MV-4-11 (cell line): ENCODE measurements at places on chromosomes 12 and 14.

GRCh38 chr14:101922866-101923265 lies 41.5 kb upstream of the DYNC1H1 start:
- no peak for DNase-seq

GRCh38 chr14:43052897-43053296 lies 1446.2 kb downstream of the LRFN5 start:
- DNase-seq, result no peak

DNA sequence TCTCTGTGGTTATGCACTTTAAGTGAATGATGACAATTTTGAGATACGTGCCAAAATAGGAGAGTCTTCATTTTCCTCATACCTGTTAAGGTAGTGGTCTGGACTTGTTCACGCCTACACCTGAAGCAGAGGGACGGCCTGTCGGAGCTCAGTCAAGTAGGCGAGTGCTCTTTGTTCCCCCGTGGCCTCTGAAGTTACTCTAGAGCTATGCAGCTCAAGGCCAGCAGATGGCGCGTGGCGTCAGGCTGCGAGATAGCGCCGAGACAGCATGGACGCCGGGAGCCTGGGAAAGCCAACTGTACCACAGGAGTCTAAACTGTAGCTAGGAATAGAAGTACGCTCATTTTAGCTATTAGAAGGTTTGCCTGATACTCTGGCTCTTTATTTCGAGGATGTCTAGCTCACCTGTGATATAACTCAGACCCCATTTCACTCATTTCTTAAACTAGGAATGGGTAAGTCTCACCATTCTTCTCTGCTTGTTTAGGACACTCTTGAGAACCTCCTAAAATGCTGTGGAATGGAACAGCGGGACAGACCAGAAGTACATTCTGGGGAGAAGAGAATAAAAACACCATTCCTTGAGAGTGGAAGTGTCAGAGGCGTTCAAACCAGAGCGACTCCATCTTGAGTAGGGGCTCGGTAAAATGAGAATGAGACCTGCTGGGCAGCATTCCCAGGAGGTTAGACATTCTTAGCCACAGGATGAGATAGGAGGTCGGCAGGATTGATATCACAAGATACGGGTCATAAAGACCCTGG lies 267.4 kb upstream of the HMGA2 start:
- DNase-seq, result peak; percentile 48

DNA sequence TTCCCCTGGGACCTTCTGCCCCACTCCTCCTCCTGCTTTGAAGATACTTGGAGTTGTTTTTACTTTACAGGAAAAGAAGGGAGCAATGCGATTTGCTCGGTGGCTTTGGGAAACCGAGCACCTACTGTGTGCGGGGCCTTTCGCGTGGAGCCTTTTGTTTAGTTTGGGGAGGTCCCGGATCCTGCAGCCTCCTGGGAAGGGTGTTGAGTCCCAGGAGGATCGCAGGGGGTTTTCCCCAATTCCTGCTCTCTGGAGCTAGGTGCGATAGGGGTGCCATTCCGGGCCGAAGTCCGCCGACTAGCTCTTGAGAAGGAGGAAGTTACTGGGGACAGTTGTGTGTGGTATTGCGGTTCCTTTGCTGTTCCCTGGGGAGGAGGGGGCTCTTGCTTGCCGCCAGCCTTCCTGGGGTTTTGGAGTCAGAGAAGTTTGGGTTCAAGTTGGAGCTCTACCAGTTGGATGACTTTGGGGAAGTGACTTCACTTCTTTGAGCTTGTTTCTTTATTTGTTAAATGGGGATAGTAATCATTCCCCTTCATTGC lies 1.1 kb downstream of the BRI3BP start:
- DNase-seq, result peak; percentile 95

DNA sequence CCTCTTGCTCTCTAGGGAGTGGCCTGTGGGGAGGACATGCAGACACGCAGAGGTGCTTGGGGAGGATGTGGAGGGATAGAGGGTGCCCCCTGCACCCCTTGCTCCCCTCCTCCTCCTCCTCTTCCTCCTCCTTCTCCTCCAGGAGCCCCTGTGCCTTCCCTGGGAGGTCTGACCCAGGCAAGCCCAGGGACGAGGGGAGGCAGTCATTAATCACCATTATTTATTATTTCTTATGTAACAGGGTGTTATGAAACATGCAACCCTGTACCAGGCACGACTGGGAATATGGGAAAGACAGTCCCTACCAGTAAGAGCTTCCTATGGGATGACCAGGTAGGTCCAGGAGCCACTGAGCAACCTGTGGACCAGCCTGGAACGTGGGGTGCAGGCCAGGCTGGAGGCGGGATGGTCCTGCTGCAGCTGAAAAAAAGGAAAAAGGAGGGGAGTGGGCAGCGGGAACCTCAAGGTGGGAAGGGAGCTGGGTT lies 22.5 kb upstream of the PGF start:
- DNase-seq, result no peak

DNA sequence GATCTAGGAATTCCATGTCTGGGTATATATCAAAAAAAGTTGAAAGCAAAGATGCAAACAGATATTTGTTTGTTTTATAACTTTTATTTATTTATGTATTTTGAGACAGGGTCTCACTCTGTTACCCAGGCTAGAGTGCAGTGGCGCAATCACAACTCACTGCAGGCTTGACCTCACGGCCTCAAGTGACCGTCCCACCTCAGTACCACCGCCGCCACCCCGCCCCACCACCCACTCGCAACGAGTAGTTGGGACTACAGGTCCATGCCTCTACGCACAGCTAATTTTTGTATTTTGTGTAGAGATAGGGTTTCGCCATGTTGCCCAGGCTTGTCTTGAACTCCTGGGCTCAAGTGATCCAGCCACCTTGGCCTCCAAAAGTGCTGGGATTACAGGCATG lies 66.5 kb upstream of the KTN1 start:
- no peak for DNase-seq
